ENCODE measurements at places on chromosomes 4 and X.

- no peak for DNase-seq
Observed at GRCh38 chrX:72216973-72217372, 21.9 kb downstream of the ERCC6L start.

DNA sequence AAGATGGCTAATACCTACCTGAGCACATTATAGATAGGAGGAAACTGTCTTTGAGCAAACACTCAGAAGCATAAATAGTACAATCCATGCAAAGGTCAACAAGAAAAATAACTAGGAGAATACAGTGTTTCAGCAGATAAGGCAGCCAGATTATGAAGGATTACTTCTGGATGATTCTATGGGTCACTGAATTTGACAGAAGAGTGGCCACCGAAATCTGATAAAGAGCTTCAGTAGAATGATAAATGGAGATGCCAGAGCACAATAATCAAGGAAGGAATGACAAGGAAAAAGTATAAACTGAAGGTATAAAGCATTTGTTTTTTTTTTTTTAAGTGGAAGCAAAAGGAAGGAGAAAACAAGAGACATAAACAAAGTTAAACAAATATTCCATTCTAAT, 58.7 kb downstream of the ELF2 start:
- no peak for DNase-seq

GRCh38 chrX:11171956-11172355, 60.8 kb downstream of the HCCS start:
- no peak for DNase-seq

DNA sequence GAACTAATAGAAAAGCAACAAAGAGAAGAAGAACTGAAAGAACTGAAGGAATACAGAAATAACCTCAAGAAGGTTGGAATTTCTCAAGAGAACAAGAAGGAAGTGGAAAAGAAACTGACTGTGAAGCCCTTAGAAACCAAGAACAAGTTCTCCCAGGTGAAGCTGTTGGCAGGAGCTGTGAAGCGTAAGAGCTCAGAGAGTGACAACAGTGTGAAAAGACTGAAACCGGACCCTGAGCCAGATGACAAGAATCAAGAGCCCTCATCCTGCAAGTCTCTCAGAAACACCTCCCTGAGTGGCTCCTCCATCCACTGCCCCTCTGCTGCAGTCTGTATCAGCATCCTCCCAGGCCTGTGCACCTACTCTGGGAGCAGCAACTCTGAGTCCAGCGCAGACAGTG, 8.4 kb upstream of the FHDC1 start:
- DNase-seq = no peak

- DNase-seq = no peak
Observed at GRCh38 chrX:19846995-19847790, 40.2 kb downstream of the SH3KBP1 start.

DNA sequence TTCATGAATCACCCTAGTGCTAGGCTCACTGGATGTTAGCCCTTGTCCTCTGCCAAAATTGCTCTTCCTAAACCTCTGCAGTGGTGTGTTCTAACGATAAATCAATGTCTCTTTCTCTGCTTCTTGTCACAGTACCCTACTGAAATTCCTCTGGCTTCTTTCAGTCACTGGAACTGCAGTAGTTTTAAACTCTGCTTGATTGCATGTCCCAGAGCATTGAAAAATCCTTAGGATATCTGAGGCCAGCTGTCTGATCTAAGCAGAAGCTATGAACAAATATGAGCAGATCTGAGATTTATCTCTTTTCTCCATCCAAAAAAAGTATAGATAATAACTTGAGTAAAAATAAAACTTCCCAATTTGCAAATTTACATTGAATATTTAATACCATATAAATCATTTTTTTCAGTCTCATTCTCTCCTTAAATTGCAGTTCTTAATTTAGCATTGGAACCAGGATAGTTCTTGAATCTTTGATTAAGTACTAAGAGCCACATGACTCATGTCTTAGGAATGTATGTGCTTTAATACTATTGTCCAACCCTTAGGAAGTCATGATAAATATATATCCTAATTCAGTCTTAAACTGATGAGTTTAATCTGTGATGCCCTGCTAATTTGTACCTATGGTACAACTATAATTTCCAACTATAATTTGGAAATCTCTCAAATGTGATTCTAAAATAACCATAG, 169.7 kb downstream of the PDHA2 start:
- DNase-seq = no peak

DNA sequence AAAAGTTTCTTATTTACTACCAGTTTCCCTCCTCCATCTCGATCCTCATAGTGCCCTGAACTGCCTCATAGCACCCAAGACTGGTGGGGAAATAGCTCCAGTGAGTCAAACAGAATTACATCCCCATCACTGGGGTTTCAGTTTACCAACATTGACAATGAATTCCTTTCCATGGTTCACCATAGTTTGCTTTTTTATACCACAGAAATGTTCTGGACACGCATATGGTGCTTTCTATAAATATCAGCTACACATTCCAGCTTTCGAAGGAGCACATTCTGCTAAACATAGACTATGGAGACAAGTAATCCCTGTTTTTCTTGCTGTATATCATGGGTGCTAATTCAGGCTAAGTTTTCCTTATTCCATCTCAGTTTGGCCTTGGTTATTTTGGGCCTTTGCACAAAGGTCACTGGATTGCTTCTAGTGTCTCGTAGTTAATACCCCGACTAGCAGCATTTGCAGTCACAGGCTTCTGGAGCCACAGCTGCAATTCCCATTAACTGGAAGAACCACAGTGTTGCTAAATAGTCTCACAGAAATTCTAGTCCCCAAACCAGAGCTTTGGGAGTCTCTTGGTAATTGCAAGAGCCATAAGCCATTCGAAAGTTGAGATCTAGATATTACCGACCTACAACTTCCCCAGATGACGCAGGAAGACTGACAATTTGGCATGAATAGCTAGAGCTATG, 53.4 kb upstream of the TRPC3 start:
- no peak for DNase-seq
